ENCODE measurements at places on chromosomes 5 and 9. TPM values are rescaled to one million over a fixed set of nuclear protein-coding genes. Genes with fewer than 3 reads are reported as not detected.

MED7 gene
- total RNA-seq: 9.6 TPM

SLC6A19 gene
- not detected for total RNA-seq

CNTNAP3B gene
- total RNA-seq: not detected

PCDHB16 gene
- total RNA-seq: not detected

SPTLC1 gene
- 45.6 TPM for total RNA-seq

GABRA1 gene
- total RNA-seq: not detected

GKAP1 gene
- total RNA-seq: 9.4 TPM

RUSC2 gene
- total RNA-seq: 7.9 TPM

PDGFRB gene
- 61.6 TPM for total RNA-seq

MARVELD2 gene
- not detected for total RNA-seq

EXOSC3 gene
- 42.7 TPM for total RNA-seq

GRIA1 gene
- not detected for total RNA-seq

CXCL14 gene
- total RNA-seq: not detected

TTC39B gene
- 51.2 TPM for total RNA-seq

CCDC192 gene
- total RNA-seq: not detected

MOB3B gene
- total RNA-seq: 0.23 TPM

RNF183 gene
- total RNA-seq: not detected

KCNV2 gene
- total RNA-seq: not detected

VCAN gene
- 28.4 TPM for total RNA-seq

CEL gene
- 0.18 TPM for total RNA-seq

ANKRD31 gene
- total RNA-seq: 0.09 TPM

SCGB3A2 gene
- not detected for total RNA-seq

C9orf153 gene
- 0.63 TPM for total RNA-seq

C5 gene
- total RNA-seq: 1.5 TPM

DAP gene
- 38.4 TPM for total RNA-seq

ENHO gene
- total RNA-seq: 1.7 TPM

FAXDC2 gene
- total RNA-seq: 2.9 TPM

LCP2 gene
- total RNA-seq: 376 TPM

SPINK7 gene
- total RNA-seq: not detected

PCDHGA8 gene
- 0.28 TPM for total RNA-seq

ELP1 gene
- 28.2 TPM for total RNA-seq

FAM114A2 gene
- total RNA-seq: 29.4 TPM

CDH9 gene
- total RNA-seq: not detected

DMRTA1 gene
- total RNA-seq: not detected

TMOD1 gene
- total RNA-seq: 2.0 TPM
